Stimulated activated CD4-positive, alpha-beta T cell treated with anti-CD3 and anti-CD28 coated beads, Interleukin-15, amount 100 ng/mL, for 1 hour (primary cell): ENCODE measurements at places on chromosomes 6 and 20.
A peak's percentile ranks its signal among the peaks of the same experiment; 100 is the strongest.

GRCh38 chr6:105251689-105252088 is 71.9 kb upstream of the POPDC3 start:
- no peak for DNase-seq

- DNase-seq, result no peak
Measured at GRCh38 chr6:33875141-33875581, 71.4 kb upstream of the MLN start.

DNA sequence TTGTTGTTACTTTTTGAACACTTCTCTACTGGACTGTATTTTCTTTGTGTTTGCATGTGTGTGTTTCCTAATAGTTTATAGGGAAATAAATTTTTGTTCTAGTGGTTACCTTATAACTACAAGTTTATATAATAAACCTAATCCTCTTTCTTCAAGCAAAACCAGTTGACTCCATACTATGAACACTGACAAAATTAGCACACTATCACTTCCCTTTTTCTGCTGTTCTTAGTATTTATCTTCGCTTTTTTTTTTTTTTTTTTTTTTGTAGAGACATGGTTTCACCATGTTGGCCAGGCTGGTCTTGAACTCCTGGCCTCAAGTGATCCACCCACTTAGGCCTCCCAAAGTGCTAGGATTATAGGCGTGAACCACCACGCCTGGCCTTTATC is 25.0 kb upstream of the C6orf62 start:
- no peak for DNase-seq

- DNase-seq, result no peak
Measured at GRCh38 chr20:44963325-44964215, 2.7 kb upstream of the STK4 start.

DNA sequence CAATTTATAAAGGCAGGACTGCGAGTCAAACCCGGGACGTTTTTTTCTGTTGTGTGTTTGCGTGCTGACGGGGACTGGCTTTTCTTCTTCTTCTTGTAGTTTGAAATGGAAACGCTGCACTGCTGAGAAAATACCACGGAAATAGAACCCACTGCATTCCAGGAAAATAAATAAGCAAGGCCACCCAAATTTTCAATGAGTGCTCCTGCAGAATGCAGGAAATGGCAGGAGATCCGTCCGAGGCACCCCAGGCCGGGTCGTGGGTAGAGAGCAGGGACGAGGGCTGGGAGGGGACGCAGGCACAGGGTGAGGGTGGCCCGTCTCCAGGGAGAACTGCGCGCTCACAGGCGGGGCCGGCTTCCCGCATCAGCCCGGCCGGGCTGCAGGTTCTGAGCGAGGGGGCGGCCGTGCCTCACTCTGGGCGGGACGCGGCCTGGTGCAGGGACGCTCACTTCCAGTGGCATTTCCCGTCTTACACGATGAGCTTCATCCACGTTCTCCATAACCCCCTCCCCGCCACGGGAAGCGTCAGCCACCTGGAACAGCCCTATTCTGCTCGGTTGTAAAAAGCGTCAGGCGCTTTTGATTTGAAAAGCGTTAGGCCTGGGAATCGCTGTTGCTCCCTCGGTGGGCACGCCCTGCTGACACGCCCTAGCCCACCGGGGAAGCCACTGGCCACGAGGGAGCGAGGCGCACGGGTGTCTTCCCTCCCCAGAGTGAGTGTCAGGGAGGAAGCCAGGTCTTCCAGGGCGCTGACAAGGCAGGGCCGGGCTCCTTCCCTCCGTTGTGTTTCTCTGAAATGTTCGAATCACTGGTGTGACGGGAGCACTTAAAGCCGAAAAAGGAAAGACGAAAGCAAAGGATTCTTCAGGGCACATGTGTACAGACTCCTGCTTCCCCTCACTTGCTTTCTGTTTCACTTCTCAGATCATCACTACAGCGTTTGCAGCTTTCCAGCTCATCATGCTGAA is 17.9 kb upstream of the EXOC2 start:
- peak; percentile 16 for DNase-seq

GRCh38 chr6:20458027-20458894 is 56.6 kb downstream of the E2F3 start:
- no peak for DNase-seq

DNA sequence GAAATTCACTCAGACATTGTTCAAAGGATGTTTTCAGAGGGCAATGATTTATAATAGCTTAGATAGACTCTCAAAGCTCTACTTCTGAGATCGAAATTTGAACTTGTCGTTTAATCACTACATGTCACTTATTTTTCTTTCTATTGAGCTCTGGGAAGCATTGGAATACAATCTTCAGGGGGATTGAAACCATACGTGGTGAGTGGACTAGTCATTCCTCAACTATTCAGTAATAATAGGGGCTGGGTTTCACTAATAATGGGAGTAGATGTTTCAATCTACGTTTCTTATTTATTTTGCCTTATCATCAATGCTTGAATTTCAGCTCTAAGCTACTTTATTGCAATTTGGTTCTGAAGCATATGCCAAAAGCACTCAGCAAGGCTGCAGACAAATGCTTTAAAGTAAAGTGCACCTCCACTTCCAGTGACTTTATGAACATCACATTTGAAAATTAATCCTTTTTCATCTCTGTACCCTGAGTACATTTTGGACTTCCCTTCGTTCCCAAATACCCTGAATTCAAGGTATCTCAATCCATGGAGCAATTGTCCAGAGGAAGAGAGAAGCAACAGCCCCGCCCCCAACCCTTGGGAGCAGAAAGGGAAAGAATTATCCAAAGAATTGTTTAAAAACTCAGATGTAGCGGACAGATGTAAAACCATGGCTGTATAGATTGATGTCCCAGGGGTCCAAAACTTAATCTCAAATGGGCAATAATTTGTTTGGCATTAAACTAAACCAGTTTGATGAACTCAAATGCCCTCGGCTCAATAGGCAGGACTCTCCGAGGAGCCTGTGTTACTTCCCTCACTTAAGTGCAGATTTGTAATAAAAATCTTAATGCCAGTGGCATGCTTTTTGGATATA is 68.1 kb downstream of the HFE start:
- DNase-seq, result no peak

DNA sequence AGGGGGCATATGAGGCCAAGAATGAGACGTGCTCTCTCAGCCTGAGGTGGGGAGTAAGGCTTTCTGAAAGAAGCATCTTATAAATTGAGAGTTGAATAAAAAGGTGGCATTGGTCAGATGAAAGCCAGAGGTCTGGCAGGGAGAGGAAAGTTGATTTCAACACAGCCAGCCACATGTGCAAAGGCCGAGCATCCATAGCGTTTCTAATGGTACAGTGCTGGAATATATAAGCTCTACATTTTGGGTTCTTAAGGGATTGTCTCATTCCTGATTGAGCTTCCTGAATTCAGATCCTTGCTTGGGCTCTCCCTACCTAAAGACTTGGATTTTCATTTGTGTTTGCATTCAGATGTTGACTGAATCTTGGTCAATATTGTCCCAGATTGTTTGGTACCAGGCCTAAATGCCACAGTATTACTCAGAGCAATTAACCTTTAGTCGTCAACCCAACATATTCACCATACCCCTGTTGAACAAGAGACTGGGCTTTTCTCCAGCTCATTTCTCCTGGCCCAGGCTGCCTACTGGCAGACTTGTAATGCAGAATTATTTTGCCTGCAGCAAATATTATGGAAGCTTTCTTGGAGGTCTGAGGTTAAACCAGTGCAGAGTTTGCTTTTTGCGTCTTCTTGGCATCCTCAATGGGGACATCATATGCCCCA is 14.5 kb upstream of the BCAS1 start:
- DNase-seq, result no peak

DNA sequence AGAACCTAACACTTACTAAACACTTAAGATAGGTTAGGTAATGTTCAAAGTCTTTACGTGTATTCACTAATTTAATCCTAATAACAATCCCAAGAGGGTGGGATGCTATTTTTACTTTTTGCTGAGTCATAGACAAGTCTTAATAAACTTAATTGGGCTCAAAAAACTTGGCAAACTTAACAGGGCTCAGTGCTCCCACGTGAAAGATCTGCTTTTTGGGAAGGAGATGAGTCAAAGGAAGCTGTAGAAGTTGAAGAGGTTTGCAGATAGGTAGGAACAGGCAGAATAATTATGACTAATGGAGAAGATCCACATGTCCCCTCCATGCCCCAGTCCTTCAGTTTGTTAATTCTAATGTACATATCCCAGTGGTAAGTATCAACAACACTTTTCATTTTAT is 44.5 kb upstream of the STMND1 start:
- DNase-seq, result no peak

GRCh38 chr6:30612687-30613248 is 4.3 kb downstream of the PPP1R10 start:
- no peak for DNase-seq

- DNase-seq, result no peak
Measured at GRCh38 chr6:155186052-155186658, 77.7 kb upstream of the CLDN20 start.

DNA sequence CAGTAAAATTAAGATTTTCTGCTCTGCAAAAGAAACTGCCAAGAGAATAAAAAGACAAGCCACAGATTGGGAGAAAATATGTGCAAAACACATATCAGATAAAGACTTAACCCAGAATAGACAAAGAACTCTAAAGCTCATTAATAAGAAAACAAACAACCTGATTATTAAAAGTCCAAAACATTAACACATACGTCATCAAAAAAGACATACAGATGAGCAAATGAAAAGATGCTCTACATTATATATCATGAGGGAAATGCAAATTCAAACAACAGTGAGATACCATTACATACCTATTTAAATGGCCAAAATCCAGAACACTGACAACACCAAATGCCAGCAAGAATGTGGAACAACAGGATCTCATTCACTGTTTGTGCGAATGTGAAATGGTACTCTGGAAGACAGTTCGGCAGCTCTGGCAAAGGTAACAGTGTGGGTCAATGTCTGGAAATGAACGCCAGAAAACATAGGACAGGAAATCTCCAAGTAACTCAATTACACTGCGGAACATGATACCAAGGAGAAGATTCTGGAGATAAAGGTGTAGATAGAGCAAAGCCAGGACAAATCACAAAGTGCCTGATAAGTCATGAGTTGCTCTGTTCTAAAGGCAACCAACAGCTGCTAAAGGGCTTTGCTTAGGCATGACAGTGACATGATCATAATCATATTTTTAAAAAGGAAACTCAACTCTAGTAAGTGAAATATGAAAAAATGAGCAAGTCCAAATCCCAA is 96.8 kb downstream of the PDE10A start:
- DNase-seq, result no peak

DNA sequence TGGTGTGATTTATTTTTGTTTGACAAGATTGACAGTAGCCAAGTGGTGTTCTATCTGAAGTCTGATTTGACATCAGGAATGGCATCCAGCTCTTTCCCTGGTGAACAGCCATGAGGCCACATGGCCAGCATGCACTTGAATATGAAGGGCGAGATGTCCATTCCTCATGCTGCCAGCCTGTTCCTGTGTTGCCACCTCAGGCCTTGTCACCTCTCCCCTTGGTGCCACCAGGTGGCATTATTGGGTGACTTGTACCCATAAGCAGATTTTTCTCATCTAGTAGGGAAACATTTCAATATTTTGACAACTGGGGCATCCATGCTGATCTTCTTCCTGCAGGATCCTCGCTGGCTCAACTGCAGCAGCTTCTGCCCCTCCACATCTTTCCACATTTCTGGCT is 199.1 kb downstream of the ERMARD start:
- DNase-seq, result no peak

DNA sequence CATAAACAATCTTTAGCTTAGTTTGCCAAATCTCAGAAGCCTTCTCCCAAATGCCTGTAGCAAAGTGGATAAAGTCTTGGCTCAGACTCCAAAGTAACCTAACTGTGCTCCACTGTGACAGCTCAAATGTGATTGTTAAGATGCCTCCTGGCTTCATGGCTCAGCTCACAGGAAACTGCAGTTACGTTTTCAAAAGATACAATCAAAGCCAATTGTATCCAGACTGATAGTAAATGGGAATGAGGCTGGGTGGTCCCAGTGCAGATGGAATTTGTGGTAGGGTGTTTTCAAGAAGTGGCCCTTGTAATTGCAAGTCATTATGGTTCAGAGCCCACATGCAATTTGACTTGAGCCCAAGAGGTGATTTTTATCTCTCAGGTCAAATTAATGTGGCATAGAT is 151.2 kb upstream of the TAB2 start:
- DNase-seq, result no peak

GRCh38 chr6:26336355-26337198 is 28.4 kb upstream of the BTN3A2 start:
- no peak for DNase-seq

GRCh38 chr6:18390476-18390875 is 3.3 kb downstream of the RNF144B start:
- DNase-seq, result no peak

DNA sequence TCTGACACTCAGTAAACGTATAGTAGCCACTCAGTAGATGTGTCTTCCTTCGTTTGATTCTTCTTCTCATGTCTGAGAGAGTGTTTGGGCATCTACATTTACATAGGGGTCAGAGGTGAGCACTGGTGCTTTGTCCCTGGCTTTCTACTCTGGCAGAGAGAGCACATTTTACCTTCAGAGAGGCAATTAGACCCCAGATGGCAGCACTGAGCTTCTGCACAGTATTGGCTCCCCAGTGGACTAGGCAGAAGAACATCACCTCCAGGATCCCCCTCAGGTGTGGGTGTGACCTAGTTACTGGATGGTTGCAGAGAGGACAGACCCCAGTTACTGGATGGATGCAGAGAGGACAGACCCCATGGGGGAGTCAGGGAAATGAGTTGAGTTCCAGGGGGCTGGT is 327.2 kb downstream of the DHX35 start:
- DNase-seq, result no peak

- no peak for DNase-seq
Measured at GRCh38 chr6:124022641-124023040, 219.0 kb downstream of the NKAIN2 start.

DNA sequence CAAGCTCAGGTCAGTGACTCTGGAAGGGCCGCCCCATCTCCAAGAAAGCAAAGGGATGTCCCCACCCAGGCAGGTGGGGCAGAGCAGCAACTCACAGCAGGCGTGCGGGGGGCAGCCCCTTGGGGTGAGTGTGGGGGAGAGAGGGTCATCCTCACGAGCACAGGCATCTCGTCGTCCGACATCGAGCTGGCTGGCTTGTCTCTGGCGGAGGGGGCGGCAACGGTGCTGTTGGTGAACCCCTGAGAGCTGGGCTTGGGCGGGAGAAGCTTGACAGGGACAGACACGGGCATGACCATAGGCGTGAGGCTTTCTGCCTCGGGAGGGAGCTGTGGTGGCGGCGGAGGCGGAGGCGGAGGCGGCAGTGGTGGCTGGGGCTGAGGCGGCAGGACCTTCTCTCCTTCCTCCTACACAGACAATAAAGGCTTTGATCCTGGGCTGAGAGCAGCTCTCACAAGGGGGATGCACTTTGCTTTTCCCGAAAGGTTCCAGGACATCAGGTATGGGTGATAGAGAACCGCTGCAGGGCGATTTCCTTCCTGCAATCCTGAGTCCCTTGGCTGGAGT is 45.6 kb upstream of the MRPS10 start:
- no peak for DNase-seq

- DNase-seq, result no peak
Measured at GRCh38 chr6:122702841-122703240, 76.7 kb upstream of the FABP7 start.

- DNase-seq, result no peak
Measured at GRCh38 chr20:14583413-14583812, 246.0 kb upstream of the FLRT3 start.

DNA sequence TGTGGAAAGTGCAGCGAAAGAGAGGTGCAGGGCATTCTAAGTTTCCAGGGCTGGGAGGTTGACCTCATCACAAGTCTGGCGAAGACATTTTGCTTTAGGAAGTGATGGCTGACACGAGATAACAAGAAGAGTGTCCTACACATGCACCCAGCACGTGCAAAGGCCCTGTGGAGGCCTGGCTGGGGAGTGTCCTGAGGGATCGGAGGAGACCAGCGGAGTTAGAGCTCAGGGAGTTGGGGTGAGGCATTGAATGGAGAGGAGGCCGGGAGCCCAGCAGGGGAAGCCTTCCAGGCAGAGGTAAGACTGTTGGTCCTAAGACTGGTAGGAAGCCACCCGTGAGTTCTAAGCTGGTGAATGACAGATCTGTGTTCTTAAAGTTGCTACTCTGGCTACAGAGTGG is 58.4 kb downstream of the PPP1R14C start:
- DNase-seq, result no peak
